BJ (cell line): ENCODE measurements at places on chromosomes 2 and 18. TPM values are rescaled to one million over a fixed set of nuclear protein-coding genes. Genes with fewer than 3 reads are reported as not detected.
A peak's percentile ranks its signal among the peaks of the same experiment; 100 is the strongest.

GRCh38 chr18:8011906-8012305 lies 444.8 kb downstream of the PTPRM start:
- DNase-seq = no peak

- peak; percentile 79 for DNase-seq
These were observed 108.0 kb downstream of the SLC8A1 start for GRCh38 chr2:40343902-40344301.

KCNF1 gene
- not detected in 2 replicates for polyA plus RNA-seq

GRCh38 chr18:34754300-34754699 lies 44.2 kb downstream of the DTNA start:
- no peak for DNase-seq

- DNase-seq = no peak
These were observed 71.1 kb upstream of the MAP4K3 start for GRCh38 chr2:39508198-39508597.

- no peak for DNase-seq
These were observed 9.2 kb downstream of the AAK1 start for GRCh38 chr2:69634196-69634821.

C2orf69 gene
- 2.0 and 4.0 TPM in 2 replicates for polyA plus RNA-seq
